Common myeloid progenitor, CD34-positive (primary cell): ENCODE measurements at places on chromosomes 6 and 20.

DNA sequence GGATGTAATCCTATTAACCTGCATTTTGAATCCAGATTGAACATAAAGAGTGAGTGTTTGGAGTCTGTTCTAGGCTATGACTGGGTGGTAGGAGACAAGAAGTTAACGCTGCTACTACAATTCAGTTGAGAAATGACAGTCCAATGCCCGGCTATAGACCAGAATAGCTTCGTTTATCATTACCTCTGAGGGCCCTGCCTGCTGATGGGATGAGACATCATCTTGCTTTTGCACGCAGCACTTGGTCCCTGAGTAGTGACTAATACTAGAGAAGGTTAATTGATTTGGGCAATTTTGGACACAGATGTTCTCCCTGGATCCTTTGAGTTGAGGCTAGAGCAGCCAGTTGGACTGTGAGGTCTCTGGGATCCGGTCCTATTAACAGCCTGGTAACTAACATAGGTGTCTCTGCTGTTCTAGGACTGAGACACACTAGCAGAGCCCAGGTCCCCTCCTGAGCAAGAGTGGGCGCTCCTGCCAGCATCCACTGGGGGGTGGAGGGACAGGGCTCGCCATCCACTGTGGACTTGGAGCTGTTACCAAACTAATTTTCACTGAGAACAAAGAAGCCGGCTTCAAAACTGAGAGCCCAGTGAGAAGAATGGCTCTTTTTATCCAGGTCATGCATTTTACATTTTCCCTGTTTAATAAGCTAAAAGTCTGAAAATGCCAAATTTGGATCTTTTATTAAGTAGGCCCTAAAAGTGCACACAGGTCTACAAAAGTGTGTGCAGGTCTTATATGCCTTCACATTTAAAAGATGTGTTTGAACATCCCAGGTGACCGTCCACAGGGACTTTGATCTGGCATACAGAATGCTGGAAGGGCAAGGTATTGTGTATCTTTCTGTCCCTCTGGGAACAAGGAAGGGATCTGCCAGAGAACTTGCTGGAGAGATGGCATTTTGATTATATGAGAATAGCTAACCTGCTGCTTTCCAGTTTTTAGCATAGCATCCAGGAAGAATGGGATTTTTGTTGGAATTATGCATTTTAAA, 212.5 kb downstream of the CDH4 start:
- no peak for DNase-seq

- DNase-seq: no peak
These were observed 46.9 kb downstream of the LAMA2 start for GRCh38 chr6:128929869-128930268.

DNA sequence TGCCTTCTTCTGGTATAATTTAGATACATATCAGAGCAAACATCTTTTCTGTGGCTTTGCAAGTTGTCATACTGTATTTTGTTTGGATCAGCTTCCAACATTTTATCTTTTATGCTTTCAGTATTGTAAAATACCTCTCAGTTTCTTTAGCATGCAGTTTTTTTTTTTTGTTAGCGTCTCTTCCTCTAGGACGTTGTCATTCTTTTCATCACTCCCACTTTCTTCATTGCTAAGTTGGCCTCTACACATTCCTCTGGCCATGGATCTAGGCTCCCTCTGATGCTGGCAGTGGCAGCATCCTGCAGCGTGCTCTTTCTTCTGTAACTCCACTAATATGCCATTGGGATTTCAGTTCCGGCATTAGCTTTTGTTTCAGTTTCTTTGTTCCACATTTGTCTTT, 21.7 kb downstream of the RPRD1B start:
- DNase-seq: no peak

DNA sequence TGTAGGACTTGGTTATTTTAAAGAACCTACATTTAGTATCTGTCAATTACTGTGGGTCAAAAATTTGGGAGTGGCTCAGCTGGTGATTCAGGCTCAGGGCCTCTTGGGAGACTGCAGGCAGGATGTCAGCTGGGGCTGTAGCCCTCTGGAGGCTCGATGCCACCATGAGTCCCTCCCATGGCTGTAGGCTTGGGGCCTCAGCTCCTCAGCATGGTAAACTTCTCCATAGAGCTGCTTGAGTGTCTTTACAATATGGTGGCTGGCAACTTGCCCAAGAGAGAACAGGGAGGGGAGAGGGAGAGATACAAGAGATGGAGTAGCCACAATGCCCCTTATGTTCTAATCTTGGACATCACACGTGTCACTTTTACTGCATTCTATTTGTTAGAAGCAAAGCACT, 470.4 kb downstream of the CDH26 start:
- DNase-seq: no peak

- no peak for DNase-seq
These were observed 32.5 kb downstream of the SRSF3 start for GRCh38 chr6:36626636-36627035.

- no peak for DNase-seq
These were observed 56.7 kb upstream of the TMEM181 start for GRCh38 chr6:158503222-158503621.

GRCh38 chr6:152096863-152097496, 289.5 kb downstream of the ESR1 start:
- DNase-seq: no peak

GRCh38 chr6:63114610-63115211, 96.6 kb upstream of the FKBP1C start:
- DNase-seq: no peak

- no peak for DNase-seq
These were observed 7.4 kb downstream of the SLC52A3 start for GRCh38 chr20:760751-761417.

- no peak for DNase-seq
These were observed 77.2 kb downstream of the PPP1R3G start for GRCh38 chr6:5162355-5162754.

GRCh38 chr20:31861135-31861384, 9.3 kb downstream of the DUSP15 start:
- no peak for DNase-seq
